ENCODE measurements at places on chromosomes 1 and 21. TPM values are rescaled to one million over a fixed set of nuclear protein-coding genes. Genes with fewer than 3 reads are reported as not detected.

The ATP6V1G3 gene
- total RNA-seq: not detected

The ITGB2 gene
- total RNA-seq: 8.0 TPM

The REG4 gene
- not detected for total RNA-seq

The HTR6 gene
- total RNA-seq: not detected

The LCE6A gene
- not detected for total RNA-seq

The IL19 gene
- total RNA-seq: not detected

The OR14A16 gene
- not detected for total RNA-seq

The ADORA3 gene
- 0.58 TPM for total RNA-seq

The ZNF436 gene
- 50.8 TPM for total RNA-seq

The VASH2 gene
- total RNA-seq: 25.3 TPM

The OR2T5 gene
- total RNA-seq: not detected

The GNAT2 gene
- total RNA-seq: 0.13 TPM

The DYNLT5 gene
- total RNA-seq: 4.0 TPM

The KLF17 gene
- total RNA-seq: 0.13 TPM

The ST6GALNAC3 gene
- total RNA-seq: 9.0 TPM

The SHISAL2A gene
- total RNA-seq: 1.8 TPM

The KCNH1 gene
- total RNA-seq: 0.22 TPM

DNA sequence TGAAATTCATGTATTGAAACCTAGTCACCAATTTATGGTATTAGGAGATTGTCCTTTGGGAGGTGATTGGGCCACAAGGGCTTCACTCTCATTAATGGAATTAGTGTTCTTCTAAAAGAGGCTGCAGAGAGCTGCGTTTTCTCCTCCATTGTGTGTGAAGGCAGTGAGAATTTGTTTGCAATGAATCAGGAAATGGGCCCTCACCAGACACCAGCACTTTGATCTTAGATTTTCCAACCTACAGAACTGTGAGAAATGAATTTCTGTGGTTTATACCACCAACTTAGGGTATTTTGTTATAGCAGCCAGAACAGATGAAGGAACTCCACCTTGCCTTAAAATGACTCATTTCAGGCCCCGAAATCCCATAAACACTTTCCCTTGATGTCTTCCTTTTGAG is 544.2 kb downstream of the RWDD3 start:
- H3K27ac ChIP-seq: no peak overlapping the region
- H3K36me3 ChIP-seq: no peaks in the 10 kb centered on the region
- H3K27me3 ChIP-seq: no peaks in the 10 kb centered on the region
- no peak for DNase-seq
- no peak overlapping the region for H3K4me3 ChIP-seq

DNA sequence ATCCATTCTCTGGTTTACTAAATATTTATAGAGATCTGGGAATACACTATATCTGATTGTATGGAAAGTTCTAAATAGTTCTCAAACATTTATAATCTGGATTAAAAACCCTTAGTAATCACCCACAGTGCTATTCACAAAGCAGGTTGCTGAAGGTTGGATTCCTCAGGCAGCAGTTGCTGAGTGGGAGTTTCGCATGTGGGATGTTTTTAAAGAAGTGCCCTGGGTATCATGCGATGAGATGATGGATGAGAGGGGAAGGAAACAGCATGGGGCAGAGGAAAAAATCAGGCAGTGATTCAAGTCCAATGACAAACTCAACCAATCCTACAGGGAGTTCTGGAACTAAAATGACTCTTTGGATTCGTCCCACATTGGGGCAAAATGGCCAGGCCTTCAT is 85.3 kb upstream of the GALNT2 start:
- no peaks in the 10 kb centered on the region for H3K27me3 ChIP-seq
- no peak overlapping the region for H3K4me3 ChIP-seq
- peaks cover 8% of the 10 kb centered on the region for H3K4me1 ChIP-seq
- no peak for DNase-seq

GRCh38 chr1:110152133-110152785 is 2.0 kb downstream of the SLC6A17 start:
- no peak overlapping the region for H3K4me3 ChIP-seq
- H3K4me1 ChIP-seq: no peaks in the 10 kb centered on the region
- no peak overlapping the region for H3K27ac ChIP-seq
- no peaks in the 10 kb centered on the region for H3K36me3 ChIP-seq
- peaks cover 66% of the 10 kb centered on the region for H3K27me3 ChIP-seq

DNA sequence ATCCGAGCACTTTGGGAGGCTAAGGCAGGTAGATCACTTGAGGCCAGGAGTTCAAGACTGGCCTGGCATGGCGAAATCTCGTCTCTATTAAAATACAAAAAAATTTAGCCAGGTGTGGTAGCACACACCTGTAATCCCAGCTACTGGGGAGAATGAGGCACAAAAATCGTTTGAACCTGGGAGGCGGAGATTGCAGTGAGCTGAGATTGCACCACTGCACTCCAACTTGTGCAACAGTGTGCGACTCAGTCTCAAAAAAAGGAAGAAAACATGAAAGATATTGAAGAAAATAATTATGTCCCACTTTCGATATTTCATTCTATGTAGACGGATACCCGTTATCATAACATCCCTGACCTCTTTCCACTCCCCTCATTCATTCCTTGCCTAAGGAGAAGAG is 19.2 kb downstream of the TUT4 start:
- peaks cover 2% of the 10 kb centered on the region for H3K36me3 ChIP-seq
- DNase-seq: no peak
- no peaks in the 10 kb centered on the region for H3K27me3 ChIP-seq
- H3K4me1 ChIP-seq: no peaks in the 10 kb centered on the region

DNA sequence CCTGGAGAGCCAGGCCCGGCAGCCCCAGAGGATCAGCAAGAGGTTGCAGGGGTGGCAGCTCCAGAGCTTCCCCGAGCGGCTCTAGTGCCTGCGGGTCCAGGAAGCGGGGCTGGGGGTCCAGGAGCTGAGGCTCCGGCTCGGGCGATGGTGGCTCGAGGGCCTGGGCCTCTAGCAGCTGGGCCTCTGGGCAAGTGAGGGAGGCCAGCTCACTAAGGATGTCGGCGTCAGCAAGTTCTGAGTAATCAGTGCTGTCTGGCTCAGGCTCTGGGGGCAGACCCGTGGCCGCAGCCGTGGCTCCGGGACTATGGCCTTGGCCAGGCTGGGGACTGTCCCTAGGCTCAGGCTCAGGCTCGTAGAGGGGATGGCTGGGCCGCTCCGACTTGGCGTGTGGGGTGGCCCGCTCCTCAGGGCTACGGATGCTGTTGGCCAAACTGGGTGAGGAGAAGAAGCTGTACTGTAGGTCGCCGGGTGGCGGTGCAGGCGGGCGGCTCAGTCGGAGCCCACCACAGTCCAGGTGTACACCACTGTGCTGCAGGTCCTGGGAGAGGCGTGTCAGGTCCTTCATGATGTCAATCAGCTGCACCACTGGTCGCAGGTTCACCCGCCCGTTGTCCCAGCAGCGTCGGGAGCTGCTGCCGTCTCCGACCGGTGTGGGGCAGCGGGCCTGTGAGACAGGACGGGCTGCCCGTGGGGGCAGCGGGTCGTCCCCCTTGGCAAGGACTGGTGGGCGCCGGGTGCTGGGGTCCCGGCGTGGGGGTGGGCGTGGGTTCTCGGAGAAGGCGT is 52.6 kb downstream of the AHDC1 start:
- peaks cover 34% of the 10 kb centered on the region for H3K4me1 ChIP-seq
- peaks cover 93% of the 10 kb centered on the region for H3K36me3 ChIP-seq
- no peaks in the 10 kb centered on the region for H3K27me3 ChIP-seq
- H3K4me3 ChIP-seq: no peak overlapping the region
- no peak for DNase-seq
- no peak overlapping the region for H3K27ac ChIP-seq

DNA sequence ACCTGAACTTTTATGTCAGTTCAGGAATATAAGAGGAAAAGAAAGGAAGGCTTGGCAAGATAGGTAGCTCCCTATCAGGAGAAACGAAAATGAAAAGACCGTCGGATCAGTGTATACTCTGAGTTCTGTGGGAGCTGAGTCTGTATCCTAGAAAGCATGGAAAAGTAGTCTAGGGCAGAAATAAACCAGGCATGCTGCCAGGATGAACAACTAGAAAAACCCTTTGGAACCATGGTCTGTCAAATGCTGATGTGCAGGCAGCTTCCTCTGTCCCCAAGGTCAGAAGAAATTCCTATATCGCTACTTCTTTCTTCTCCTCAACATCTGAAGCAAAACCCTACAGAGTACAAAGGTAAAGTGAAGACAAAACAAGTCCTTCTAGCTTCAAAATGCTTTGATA is 268.8 kb downstream of the ST6GALNAC3 start:
- no peak overlapping the region for H3K4me3 ChIP-seq
- no peaks in the 10 kb centered on the region for H3K36me3 ChIP-seq
- peak; percentile 52 for DNase-seq
- no peak overlapping the region for H3K27ac ChIP-seq

GRCh38 chr1:67085326-67085725 is 31.4 kb upstream of the SLC35D1 start:
- DNase-seq: peak; percentile 7
- no peaks in the 10 kb centered on the region for H3K27me3 ChIP-seq
- no peaks in the 10 kb centered on the region for H3K36me3 ChIP-seq
- H3K4me1 ChIP-seq: no peaks in the 10 kb centered on the region
- no peak overlapping the region for H3K27ac ChIP-seq
- no peak overlapping the region for H3K4me3 ChIP-seq

DNA sequence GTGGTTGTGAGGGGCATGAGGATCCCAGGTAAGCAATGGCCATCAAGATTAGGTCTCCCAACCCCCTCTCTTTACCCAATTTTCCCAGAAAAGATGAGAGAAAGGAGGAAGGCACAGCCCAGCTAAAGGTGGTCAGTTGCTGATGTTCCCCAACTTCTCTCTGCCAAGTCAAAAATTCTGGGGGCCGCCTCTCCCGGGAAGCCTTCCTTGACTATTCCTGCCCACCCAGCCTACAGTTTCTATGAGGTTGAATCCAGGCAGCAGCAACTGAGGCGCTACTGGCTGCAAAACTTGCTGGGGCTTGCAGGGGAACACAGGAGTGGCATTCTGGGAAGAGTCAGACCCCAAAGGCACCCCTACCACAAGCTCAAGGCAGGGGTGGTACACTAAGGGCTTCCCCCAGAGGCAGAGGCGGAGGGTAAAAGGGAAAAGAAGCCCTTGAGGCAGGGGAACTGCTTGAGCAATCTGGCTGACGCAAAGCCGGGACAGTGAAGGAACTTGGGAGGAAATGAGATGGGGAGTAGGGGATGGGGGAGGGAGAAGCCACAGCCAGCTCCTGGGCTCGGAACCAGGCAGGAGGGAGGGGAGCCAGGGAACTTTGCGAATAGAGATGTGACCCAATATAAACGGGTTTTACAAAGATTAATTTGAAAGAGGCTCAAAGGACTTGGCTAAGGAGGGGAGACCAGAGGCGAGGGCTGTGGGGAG is 31.2 kb downstream of the SDC3 start:
- H3K27me3 ChIP-seq: no peaks in the 10 kb centered on the region
- peak; percentile 92 for DNase-seq
- peaks cover 37% of the 10 kb centered on the region for H3K36me3 ChIP-seq
- H3K27ac ChIP-seq: peak overlapping the region; percentile 36
- peaks cover 47% of the 10 kb centered on the region for H3K4me1 ChIP-seq

DNA sequence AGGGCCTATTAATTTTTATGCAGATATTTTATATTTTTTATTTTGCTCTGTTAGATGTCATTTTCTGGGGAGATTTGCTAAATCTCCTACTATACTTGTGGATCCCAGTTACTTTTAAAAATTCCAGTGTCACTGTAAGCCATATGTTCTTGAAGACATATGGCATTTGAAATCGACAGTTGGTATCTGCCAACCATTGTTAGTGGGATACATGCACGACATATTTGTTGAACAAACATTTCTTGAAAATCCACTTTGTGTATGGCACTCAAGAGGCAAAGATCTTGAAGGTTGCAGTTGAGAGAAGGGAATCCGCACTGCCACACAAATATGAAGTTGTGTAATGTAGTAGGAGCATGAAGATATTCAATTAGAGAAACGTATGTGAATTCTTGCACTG is 287.7 kb downstream of the HHAT start:
- DNase-seq: no peak
- no peak overlapping the region for H3K27ac ChIP-seq
- no peaks in the 10 kb centered on the region for H3K4me1 ChIP-seq
- H3K4me3 ChIP-seq: no peak overlapping the region

GRCh38 chr1:236753516-236753915 is 41.6 kb upstream of the MTR start:
- H3K36me3 ChIP-seq: peaks cover 41% of the 10 kb centered on the region
- no peaks in the 10 kb centered on the region for H3K4me1 ChIP-seq
- no peak overlapping the region for H3K4me3 ChIP-seq
- H3K27ac ChIP-seq: no peak overlapping the region
- DNase-seq: peak; percentile 31
- H3K27me3 ChIP-seq: no peaks in the 10 kb centered on the region

GRCh38 chr1:220001095-220001501 is 45.2 kb downstream of the EPRS1 start:
- no peak overlapping the region for H3K27ac ChIP-seq
- H3K4me3 ChIP-seq: no peak overlapping the region
- no peak for DNase-seq
- no peaks in the 10 kb centered on the region for H3K4me1 ChIP-seq
- no peaks in the 10 kb centered on the region for H3K27me3 ChIP-seq

GRCh38 chr1:37123276-37124115 is 89.2 kb upstream of the GRIK3 start:
- peak overlapping the region; percentile 29 for H3K27ac ChIP-seq
- no peaks in the 10 kb centered on the region for H3K36me3 ChIP-seq
- H3K27me3 ChIP-seq: no peaks in the 10 kb centered on the region
- no peak overlapping the region for H3K4me3 ChIP-seq
- DNase-seq: peak; percentile 80

- H3K36me3 ChIP-seq: no peaks in the 10 kb centered on the region
- no peak for DNase-seq
- no peaks in the 10 kb centered on the region for H3K27me3 ChIP-seq
- no peak overlapping the region for H3K4me3 ChIP-seq
Observed at GRCh38 chr1:61967750-61968149, 225.5 kb downstream of the PATJ start.

GRCh38 chr1:91783423-91784170 is 102.4 kb downstream of the TGFBR3 start:
- H3K4me3 ChIP-seq: no peak overlapping the region
- peak; percentile 69 for DNase-seq
- peaks cover 58% of the 10 kb centered on the region for H3K4me1 ChIP-seq
- H3K27ac ChIP-seq: peak overlapping the region; percentile 84

DNA sequence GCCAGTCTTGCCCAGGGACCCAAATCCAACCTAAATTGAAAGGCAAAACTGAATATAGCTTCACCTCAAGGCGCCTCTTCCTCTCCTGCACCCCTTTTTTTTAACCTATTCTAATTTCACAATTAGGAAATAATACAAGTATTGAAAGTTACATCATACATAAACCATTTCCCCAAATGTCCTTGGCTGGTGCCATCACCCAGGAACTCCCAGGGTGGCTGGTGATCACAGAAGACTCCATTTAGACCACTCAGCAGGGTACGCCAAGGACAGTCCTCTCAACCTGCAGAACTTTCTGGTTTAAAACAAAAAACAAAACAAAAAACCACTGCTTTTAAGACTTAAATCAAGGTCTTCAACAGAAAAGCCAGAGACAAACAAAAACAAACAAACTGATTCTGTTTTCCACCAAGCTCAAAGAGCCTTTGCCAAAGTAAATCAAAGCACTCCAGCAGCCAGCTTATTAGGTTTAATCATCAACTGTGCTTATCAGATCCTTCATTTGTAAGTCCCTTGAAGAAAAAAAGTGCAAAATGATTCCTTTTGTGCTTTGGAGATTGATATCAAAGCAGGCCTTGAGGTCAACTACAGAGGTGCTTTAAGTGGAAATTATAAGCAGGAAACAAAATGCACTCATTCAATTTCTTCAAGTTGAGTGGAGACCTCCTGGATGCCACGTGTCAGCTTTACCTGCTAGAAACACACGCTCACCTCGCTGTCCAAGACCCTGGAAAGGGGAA is 113.0 kb downstream of the ETS2 start:
- H3K36me3 ChIP-seq: no peaks in the 10 kb centered on the region
- H3K4me3 ChIP-seq: no peak overlapping the region
- no peak overlapping the region for H3K27ac ChIP-seq
- no peak for DNase-seq
- peaks cover 11% of the 10 kb centered on the region for H3K4me1 ChIP-seq
